HCT116 (cell line): ENCODE measurements at places on chromosomes 1 and 21.

DNA sequence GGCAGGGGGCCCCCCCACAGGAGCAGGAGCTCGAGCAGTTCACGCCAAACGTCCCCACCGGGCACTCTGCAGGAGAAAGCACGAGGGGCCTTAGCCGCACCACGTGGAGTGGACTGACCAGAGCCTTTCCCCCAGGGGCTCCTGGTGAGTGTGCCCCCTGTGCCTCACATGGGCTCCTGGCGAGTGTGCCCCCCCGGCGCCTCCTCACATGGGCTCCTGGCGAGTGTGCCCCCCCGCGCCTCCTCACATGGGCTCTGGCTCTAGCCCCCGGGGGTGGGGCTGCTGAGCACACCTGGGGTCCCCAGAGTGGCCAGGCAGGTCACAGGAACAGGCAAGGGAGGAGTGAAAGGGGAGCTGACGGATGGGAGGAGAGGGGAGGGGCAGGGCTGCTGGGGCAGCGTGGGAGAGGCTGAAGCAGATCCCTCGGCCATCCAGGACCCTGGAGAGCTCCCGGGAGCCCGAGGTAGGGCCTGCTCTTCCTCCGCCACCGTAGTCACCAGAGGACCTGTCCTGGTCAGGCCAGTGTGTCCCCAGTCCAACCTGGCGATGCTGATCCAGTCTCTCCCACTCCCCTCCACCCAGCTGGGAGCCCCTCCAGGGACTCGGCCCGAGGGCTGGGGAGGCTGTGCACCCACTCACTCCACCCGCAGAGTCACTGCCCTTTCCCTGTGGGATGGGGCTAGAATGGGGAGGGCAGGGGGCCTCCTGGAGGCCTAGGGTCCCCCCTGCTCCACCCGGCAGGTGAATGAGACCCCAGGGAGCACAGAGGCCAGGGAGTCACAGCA, 47.6 kb downstream of the ARHGEF16 start:
- H3K4me1 ChIP-seq: 0 out of 2 replicates have a peak, but pooled peaks cover 6% of the 10 kb centered on the region
- H3K27me3 ChIP-seq: no peaks in the 10 kb centered on the region
- H3K36me3 ChIP-seq: no peaks in the 10 kb centered on the region

- no peak overlapping the region for H3K27ac ChIP-seq
- no peak overlapping the region for H3K4me3 ChIP-seq
- peaks cover under 1% of the 10 kb centered on the region; the same call in 1 of the 2 replicates for H3K4me1 ChIP-seq
- no peak for DNase-seq
- H3K36me3 ChIP-seq: peaks cover 72% of the 10 kb centered on the region
Measured at GRCh38 chr1:20654104-20654690, 7.0 kb downstream of the DDOST start.

GRCh38 chr1:46413596-46413985, 19.5 kb downstream of the FAAH start:
- no peak overlapping the region for H3K4me3 ChIP-seq
- H3K27ac ChIP-seq: no peak overlapping the region
- no peaks in the 10 kb centered on the region for H3K27me3 ChIP-seq
- DNase-seq: no peak
- H3K4me1 ChIP-seq: no peaks in the 10 kb centered on the region
- H3K36me3 ChIP-seq: no peaks in the 10 kb centered on the region

GRCh38 chr21:42616446-42616845, 37.0 kb upstream of the PDE9A start:
- no peaks in the 10 kb centered on the region; the same call in 1 of the 2 replicates for H3K4me1 ChIP-seq
- no peaks in the 10 kb centered on the region for H3K36me3 ChIP-seq
- DNase-seq: no peak
- H3K4me3 ChIP-seq: no peak overlapping the region
- no peak overlapping the region for H3K27ac ChIP-seq
- H3K27me3 ChIP-seq: peaks cover 3% of the 10 kb centered on the region; the same call in 1 of the 2 replicates

- peak within 1 kb of the TSS; percentile 52 for H3K4me3 ChIP-seq
- DNase-seq: no peak
- no peaks in the 10 kb centered on the region for H3K27me3 ChIP-seq
- no peaks in the 10 kb centered on the region for H3K36me3 ChIP-seq
Measured at GRCh38 chr1:9996624-9997582, at the start of gene RBP7. TSS of gene RBP7 (plus strand) at chr1:9997228. CDS start at chr1:9997259, 31 bp downstream.

DNA sequence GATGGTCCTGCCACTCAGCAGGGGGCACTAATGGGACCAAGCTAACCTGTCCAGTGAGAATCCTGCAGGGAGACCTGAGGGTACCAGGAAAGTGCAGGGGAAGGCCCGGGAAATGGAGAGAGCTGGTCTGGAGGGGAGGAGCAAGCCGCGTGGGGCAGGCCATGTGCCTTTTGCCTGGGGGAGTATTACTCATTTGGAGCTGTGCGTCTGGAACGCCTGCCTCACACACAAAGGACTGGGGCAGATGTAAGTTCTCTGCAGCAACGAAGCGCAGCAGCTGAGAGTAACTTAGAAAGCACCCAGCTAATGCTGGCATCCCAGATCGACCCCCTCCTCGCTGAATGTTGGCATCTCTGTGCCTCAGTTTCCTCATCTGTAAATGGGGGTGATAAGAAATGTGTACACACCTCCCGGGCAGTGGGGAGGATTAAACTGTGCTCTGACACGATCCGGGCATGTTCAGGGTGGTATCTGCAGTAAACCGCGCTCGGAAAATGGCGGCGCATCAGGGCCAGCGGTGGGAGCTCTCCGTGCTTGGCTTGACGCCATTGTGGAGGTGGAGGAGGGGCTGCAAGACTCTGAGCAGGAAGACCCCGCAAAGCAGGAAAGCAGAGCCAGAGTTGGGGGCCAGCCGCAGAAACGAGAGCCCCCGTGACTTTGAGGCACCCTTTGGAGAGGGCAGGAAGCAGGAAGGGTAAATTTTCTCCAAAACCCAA, 212.5 kb downstream of the NPHP4 start:
- H3K4me1 ChIP-seq: no peaks in the 10 kb centered on the region
- H3K36me3 ChIP-seq: no peaks in the 10 kb centered on the region

GRCh38 chr1:213200630-213201029, 149.6 kb downstream of the RPS6KC1 start:
- no peak overlapping the region for H3K27ac ChIP-seq
- no peaks in the 10 kb centered on the region for H3K36me3 ChIP-seq

DNA sequence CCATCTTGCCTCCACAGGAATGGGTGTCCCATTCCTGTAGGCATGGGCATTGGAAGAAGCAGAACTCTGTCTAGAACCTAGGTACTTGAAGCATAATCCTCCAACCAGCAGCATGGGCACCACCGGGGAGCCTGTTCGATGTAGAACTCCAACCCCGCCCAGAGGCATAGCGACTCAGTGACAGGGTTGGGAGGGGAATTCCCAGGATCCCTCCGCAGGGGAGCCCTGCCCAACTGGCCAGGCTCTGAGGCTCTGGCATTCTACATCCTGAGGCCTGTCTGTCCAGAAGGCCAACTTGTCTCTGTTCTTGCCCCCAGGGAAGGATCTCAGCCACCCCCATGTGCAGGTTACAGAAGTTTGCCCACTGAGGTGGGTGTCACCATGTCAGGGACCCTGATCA, 38.2 kb downstream of the CACNA1S start:
- no peak for DNase-seq
- no peak overlapping the region for H3K27ac ChIP-seq
- H3K36me3 ChIP-seq: no peaks in the 10 kb centered on the region
- peaks cover 10% of the 10 kb centered on the region for H3K4me1 ChIP-seq
- H3K4me3 ChIP-seq: no peak overlapping the region
- no peaks in the 10 kb centered on the region; the same call in 1 of the 2 replicates for H3K27me3 ChIP-seq

- no peak overlapping the region for H3K4me3 ChIP-seq
- H3K27ac ChIP-seq: no peak overlapping the region
- DNase-seq: no peak
- no peaks in the 10 kb centered on the region for H3K27me3 ChIP-seq
Measured at GRCh38 chr1:67811781-67812180, 21.5 kb downstream of the GNG12 start.

GRCh38 chr1:174964261-174964971, 35.3 kb upstream of the CACYBP start:
- H3K36me3 ChIP-seq: no peaks in the 10 kb centered on the region
- H3K27me3 ChIP-seq: no peaks in the 10 kb centered on the region
- DNase-seq: no peak
- no peaks in the 10 kb centered on the region for H3K4me1 ChIP-seq
- no peak overlapping the region for H3K4me3 ChIP-seq

- peak overlapping the region; percentile 81 for H3K4me3 ChIP-seq
- no peaks in the 10 kb centered on the region for H3K27me3 ChIP-seq
- no peaks in the 10 kb centered on the region for H3K36me3 ChIP-seq
Measured at GRCh38 chr1:23634840-23635651, 56.6 kb upstream of the RPL11 start.

GRCh38 chr1:9449110-9449627, 90.1 kb upstream of the SLC25A33 start:
- H3K4me1 ChIP-seq: no peaks in the 10 kb centered on the region
- no peaks in the 10 kb centered on the region for H3K27me3 ChIP-seq
- DNase-seq: no peak
- no peaks in the 10 kb centered on the region for H3K36me3 ChIP-seq
